ENCODE measurements at places on chromosomes 1 and 21. TPM values are rescaled to one million over a fixed set of nuclear protein-coding genes. Genes with fewer than 3 reads are reported as not detected.

GRCh38 chr1:202264726-202265125 lies 71.1 kb downstream of the LGR6 start:
- H3K27ac ChIP-seq = no peak overlapping the region
- no peaks in the 10 kb centered on the region for H3K36me3 ChIP-seq
- no peaks in the 10 kb centered on the region for H3K4me1 ChIP-seq
- peaks cover 25% of the 10 kb centered on the region for H3K27me3 ChIP-seq
- no peak for DNase-seq
- H3K4me3 ChIP-seq = no peak overlapping the region

- peaks cover 4% of the 10 kb centered on the region for H3K27me3 ChIP-seq
- peak; percentile 86 for DNase-seq
- peaks cover 40% of the 10 kb centered on the region for H3K4me1 ChIP-seq
- no peaks in the 10 kb centered on the region for H3K36me3 ChIP-seq
- H3K27ac ChIP-seq = peak within 1 kb of the TSS; percentile 96
These were observed at the start of gene ATP1B1 for GRCh38 chr1:169106095-169106920. TSS of gene ATP1B1 (plus strand) at chr1:169106690. CDS start at chr1:169106830, 140 bp downstream.

DNA sequence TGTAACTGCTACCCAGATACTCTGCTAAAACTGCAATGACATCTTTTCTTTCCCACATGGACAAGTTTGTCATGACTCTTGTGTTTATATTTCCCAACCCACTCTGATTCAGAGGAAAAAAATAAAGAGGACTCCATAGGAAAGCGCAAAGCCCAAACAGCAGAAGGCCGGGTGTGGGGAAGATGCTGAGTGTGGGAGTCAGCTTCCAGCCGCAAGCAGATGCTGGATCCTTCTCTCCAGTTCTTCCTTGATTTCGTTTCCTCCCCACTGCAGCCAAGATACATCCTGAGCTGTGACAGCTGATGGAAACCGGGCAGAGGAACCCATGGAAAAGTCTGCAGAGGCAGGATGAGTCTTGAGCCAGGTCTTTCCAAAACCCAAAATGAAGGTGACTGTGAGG lies 498.2 kb downstream of the PLPP3 start:
- no peaks in the 10 kb centered on the region for H3K36me3 ChIP-seq
- no peak for DNase-seq
- no peaks in the 10 kb centered on the region for H3K27me3 ChIP-seq

- DNase-seq = no peak
- no peaks in the 10 kb centered on the region for H3K36me3 ChIP-seq
- no peak overlapping the region for H3K4me3 ChIP-seq
- no peak overlapping the region for H3K27ac ChIP-seq
- H3K27me3 ChIP-seq = peaks cover 5% of the 10 kb centered on the region
These were observed 68.7 kb upstream of the ROR1 start for GRCh38 chr1:63705078-63705477.

GRCh38 chr1:84365225-84366221 lies 32.8 kb upstream of the DNASE2B start:
- peaks cover 2% of the 10 kb centered on the region for H3K36me3 ChIP-seq
- H3K27me3 ChIP-seq = no peaks in the 10 kb centered on the region
- no peak overlapping the region for H3K27ac ChIP-seq
- no peak for DNase-seq
- no peak overlapping the region for H3K4me3 ChIP-seq
- H3K4me1 ChIP-seq = peaks cover 3% of the 10 kb centered on the region

DNA sequence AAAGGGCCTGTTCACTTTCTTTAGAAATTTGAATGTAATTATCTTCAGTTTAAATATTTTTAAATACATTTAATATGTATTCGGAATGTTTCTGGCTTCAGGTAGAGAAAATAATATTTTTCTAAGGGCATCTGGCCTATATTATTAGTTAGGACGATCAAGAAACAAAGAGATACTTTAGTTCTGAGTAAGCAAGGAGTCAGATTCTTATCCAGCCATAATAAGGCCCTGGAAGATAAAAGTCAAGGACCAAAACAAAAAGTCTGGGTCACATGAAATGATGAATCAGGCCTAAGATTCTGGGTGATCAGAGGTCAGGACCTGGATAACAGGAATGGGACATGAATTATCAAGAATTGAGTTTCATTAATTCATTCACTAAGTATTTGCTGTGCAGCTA lies 6.3 kb downstream of the PHC2 start:
- no peak overlapping the region for H3K27ac ChIP-seq
- no peak overlapping the region for H3K4me3 ChIP-seq
- no peak for DNase-seq
- H3K27me3 ChIP-seq = peaks cover 8% of the 10 kb centered on the region

GRCh38 chr1:216554934-216555333 lies 131.7 kb upstream of the USH2A start:
- H3K27ac ChIP-seq = no peak overlapping the region
- H3K4me3 ChIP-seq = no peak overlapping the region
- DNase-seq = no peak
- no peaks in the 10 kb centered on the region for H3K27me3 ChIP-seq
- no peaks in the 10 kb centered on the region for H3K36me3 ChIP-seq

DNA sequence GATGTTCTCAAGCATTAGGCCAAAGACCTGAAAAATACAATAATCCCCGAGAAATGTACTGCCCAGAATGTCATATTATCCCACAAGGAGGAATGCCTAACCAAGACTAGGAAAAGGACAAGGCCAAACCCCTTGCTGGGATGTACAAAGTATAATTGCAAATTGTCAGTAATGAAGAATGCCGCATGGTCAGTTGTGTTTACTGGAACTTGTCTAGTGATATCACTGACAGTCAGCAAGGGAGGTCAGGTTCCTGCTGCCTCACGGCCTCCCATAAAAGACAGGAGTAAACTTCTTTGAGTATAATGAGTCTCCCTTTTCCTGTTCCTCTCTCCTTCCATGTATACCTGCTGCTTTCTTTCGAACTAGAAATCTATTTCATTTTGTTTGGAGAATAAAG lies 222.8 kb downstream of the RHOU start:
- H3K4me3 ChIP-seq = no peak overlapping the region
- no peak overlapping the region for H3K27ac ChIP-seq
- H3K27me3 ChIP-seq = no peaks in the 10 kb centered on the region
- DNase-seq = no peak
- H3K36me3 ChIP-seq = no peaks in the 10 kb centered on the region

DNA sequence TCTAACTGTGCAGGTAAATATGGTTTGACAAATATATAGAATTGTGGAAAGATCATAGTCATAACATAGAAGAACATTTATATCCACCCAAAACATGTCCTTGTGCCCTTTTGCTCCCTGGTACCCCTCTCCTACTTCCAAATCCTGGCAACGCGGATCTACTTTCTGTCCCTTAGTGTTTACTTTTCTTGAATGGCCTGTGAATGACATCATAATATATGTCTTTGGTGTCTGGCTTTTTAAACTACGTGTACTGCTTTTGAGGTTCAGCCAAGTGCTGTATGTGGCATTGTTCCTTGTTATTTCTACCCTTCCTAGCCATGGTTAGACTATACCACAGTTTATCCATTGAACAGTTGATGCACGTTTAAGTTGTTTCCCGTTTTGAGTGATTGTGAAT lies 155.6 kb downstream of the SDCCAG8 start:
- H3K36me3 ChIP-seq = peaks cover 5% of the 10 kb centered on the region
- no peak overlapping the region for H3K4me3 ChIP-seq
- H3K27me3 ChIP-seq = no peaks in the 10 kb centered on the region
- no peak for DNase-seq

DNA sequence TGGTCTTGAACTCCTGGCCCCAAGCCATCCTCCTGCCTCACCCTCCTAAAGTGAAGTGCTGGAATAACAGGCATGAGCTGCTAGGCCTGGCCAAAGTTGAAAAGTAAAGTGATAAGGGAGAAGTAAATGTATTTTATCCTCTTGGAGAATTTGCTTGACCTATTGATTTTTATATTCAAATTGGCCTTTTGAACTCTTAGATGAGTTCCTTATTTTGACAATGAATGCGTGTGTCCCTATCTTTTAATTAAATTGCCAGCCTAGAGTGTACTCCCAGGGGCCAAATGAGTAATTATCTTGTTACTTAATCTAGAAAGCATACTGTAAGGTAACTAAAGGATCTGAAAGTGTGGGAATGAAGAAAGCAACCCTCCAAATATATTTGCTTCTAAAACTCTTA lies 11.4 kb downstream of the RNF11 start:
- no peaks in the 10 kb centered on the region for H3K27me3 ChIP-seq
- no peak for DNase-seq
- H3K4me1 ChIP-seq = peaks cover 9% of the 10 kb centered on the region
- H3K4me3 ChIP-seq = no peak overlapping the region
- no peak overlapping the region for H3K27ac ChIP-seq
- no peaks in the 10 kb centered on the region for H3K36me3 ChIP-seq

DNA sequence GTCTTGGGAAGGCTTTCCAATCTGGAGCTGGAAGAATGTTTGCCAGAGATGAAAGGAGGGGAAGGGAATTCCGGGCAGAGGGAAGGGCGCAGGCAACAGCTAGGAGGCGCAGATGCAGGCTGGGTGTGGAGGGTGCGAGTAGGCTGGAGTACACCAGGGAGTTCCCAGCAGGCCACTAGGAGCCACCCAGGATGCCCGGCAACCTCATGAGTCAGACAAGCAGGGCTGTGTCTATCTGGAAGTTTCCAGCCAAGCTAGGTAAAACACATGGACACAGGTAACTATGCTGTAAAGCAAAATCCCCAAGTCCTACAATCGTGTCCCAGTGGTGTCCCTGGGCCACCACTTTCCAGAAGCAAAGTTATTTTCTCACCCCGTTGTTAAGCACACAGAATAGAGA lies 990 bp upstream of the NBL1 start:
- peaks cover 8% of the 10 kb centered on the region for H3K4me1 ChIP-seq
- no peaks in the 10 kb centered on the region for H3K36me3 ChIP-seq
- DNase-seq = no peak
- H3K4me3 ChIP-seq = peak overlapping the region; percentile 86

Gene GPR37L1
- 0.05 TPM for total RNA-seq

Gene PGLYRP3
- total RNA-seq = not detected

All from neural crest cell (in vitro differentiated cells).